Esophagus muscularis mucosa (tissue), 4 donors: ENCODE measurements at places on chromosomes 7 and 10. TPM values are rescaled to one million over a fixed set of nuclear protein-coding genes. Genes with fewer than 3 reads are reported as not detected.

CYP3A4 gene
- total RNA-seq, result not detected

RBM20 gene
- total RNA-seq, result 7.7 TPM

EVX1 gene
- total RNA-seq, result not detected

FERD3L gene
- not detected for total RNA-seq

TSPAN15 gene
- 57.7 TPM for total RNA-seq

TMEM229A gene
- total RNA-seq, result not detected

RAMP3 gene
- 30.7 TPM for total RNA-seq

- DNase-seq, result no peak
- H3K4me3 ChIP-seq, result no peak overlapping the region
- no peaks in the 10 kb centered on the region for H3K27me3 ChIP-seq
Observed at GRCh38 chr10:3871424-3871996, 86.5 kb upstream of the KLF6 start.

DNA sequence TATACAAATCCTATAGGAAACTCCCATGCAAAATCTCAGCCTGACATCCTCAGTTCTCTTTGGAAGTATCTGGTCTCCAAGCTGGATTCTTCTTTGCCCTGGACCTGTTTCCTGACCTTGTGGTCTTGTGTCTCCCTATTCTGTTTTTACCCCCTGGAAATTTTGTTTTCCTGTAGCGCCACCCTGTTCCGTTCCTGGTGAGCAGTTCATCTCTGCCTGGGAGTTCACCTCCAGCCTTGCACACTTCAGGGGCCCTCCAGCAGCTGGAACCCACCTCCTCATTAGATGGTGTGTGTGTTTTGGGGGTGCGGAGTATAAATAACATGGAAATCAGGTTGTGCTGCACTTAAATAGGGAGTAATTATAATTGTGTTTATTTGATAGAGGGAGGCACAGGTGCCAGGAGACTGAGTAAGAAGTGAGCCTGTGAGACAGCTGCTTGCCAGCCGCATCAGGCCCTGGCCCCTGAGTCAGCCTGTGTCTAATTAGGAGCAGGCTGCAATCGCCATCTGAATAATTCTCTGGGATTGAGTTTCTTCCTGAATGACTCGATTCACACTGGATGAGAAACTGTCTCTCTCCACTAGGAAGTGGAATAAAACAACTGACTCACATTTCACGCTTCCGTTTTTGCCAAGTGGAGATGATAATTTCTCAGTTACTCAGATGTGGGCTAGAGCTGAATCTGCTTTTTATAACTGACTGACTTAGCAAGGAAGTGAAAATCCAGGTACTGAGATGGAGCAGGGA lies 69.4 kb upstream of the HECTD2 start:
- no peak overlapping the region for H3K4me3 ChIP-seq
- H3K4me1 ChIP-seq, result no peaks in the 10 kb centered on the region
- no peaks in the 10 kb centered on the region for H3K36me3 ChIP-seq
- DNase-seq, result no peak
- H3K27ac ChIP-seq, result no peak overlapping the region

GRCh38 chr10:11813855-11814567 lies 9.1 kb upstream of the PROSER2 start:
- no peaks in the 10 kb centered on the region for H3K27me3 ChIP-seq
- no peak overlapping the region for H3K4me3 ChIP-seq
- no peaks in the 10 kb centered on the region for H3K4me1 ChIP-seq
- H3K27ac ChIP-seq, result no peak overlapping the region
- no peak for DNase-seq

GRCh38 chr10:94623572-94623971 lies 60.0 kb upstream of the CYP2C18 start:
- no peak for DNase-seq
- no peaks in the 10 kb centered on the region for H3K4me1 ChIP-seq
- H3K36me3 ChIP-seq, result no peaks in the 10 kb centered on the region

DNA sequence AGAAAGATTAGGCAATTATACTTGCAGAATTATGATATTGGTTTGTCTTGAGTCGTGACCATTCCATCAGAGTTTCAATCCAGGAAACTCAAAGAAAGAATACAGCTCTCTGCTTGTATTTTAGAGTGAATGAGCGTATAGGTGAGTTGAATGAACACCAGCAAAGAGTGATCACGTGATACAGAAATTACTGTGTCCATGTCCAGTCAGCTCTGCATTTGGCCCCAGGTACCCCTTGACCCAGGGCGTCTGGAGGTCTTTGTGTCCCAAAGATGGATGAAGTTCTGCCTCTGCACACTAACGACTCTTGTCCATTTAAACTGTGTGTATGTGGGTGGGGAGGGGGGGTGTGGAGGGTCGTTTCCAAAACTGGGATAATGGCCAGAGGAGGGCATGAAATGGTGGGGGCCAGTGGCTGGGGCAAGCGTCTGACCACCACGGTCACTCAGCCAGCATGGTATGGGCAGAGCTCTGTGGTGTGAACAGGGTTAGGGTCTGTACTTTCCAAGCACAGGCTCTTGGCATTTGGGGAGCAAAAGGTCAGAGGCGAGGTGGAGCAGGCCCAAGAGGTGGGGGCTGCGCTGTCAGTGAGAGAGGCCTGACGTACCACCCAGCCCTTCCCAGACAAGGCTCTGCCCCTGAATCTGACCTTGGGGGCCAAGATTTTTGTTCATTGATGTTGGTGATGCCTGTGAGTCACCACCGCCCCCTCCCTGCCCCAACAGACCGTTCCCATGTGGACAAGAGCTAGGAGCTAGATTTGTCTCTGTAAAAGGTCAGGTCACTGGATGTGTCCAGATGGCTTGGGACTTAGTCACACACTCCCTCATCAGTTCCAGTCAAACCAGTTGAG lies 1.4 kb downstream of the PTPRE start:
- H3K36me3 ChIP-seq, result no peaks in the 10 kb centered on the region
- peak overlapping the region; percentile 75 for H3K4me3 ChIP-seq
- peak overlapping the region; percentile 76 for H3K27ac ChIP-seq
- peak; percentile 79 for DNase-seq

- no peak overlapping the region for H3K4me3 ChIP-seq
- no peaks in the 10 kb centered on the region for H3K36me3 ChIP-seq
- no peaks in the 10 kb centered on the region for H3K27me3 ChIP-seq
- no peaks in the 10 kb centered on the region for H3K4me1 ChIP-seq
- no peak overlapping the region for H3K27ac ChIP-seq
- DNase-seq, result no peak
Observed at GRCh38 chr10:90126256-90126595, 424.8 kb downstream of the KIF20B start.

DNA sequence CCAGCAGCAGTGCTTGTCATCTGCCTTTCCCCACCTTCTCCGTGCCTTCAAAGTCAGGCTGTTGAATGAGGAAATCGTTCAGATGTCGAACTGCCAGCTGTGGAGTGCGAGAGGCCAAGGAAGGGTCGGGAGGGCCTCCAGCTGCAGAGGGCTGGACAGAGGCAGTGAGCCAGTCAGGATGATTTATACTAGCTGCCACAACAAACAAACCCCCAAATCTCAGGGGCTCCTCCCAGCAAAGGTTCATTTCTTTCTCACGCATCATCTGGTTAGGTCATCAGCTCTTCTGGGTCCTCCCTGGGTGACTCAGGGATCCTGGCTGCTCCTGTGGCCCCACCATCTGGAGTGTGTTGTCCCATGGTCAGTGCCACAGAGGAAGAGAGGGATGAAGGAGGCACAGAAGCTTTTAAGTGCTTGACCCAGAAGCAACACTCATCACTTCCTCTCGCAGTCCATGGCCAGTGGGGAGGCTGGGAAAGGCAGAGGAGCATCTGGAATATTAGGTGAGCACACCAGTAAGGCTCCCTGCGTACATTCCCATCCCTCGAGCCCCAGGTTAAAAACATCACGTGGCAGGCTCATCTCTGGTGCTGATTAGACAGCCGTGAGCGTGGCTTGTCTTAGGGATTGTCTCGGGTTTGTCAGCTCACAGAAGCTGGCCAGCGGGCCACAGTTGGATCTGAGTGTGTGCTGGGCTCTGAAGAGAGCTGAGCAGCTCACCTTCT lies 140.7 kb downstream of the RGS10 start:
- peaks cover 26% of the 10 kb centered on the region for H3K36me3 ChIP-seq
- H3K4me1 ChIP-seq, result peaks cover 41% of the 10 kb centered on the region
- H3K27me3 ChIP-seq, result no peaks in the 10 kb centered on the region
- peak; percentile 94 for DNase-seq

DNA sequence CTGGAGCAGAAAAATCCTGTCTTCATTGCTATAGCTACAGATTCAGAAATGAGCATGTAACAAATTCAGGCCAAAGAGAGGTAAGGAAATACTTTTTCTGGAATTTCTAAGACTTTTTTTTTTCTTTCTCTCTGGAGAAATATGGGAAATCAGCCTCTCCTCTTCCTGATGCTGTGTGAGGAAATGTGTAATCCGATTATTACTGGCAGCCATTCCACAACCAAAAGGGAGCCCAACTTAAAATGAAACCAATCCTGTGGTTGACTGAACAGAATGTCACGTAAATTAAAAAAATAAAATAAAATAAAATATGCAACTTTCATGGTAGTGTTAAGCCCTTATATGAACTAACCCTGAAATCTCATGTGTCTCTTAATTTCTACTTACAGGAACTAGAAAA lies 10.7 kb upstream of the POT1 start:
- H3K27ac ChIP-seq, result no peak overlapping the region
- DNase-seq, result no peak
- no peaks in the 10 kb centered on the region for H3K36me3 ChIP-seq
- H3K27me3 ChIP-seq, result no peaks in the 10 kb centered on the region

- DNase-seq, result no peak
- H3K4me3 ChIP-seq, result no peak overlapping the region
- H3K36me3 ChIP-seq, result no peaks in the 10 kb centered on the region
- H3K27ac ChIP-seq, result no peak overlapping the region
- H3K4me1 ChIP-seq, result no peaks in the 10 kb centered on the region
Observed at GRCh38 chr10:97046456-97047082, 139.2 kb downstream of the SLIT1 start.

- H3K4me3 ChIP-seq, result peak overlapping the region; percentile 24
- peaks cover 22% of the 10 kb centered on the region for H3K4me1 ChIP-seq
- H3K27ac ChIP-seq, result no peak overlapping the region
- no peaks in the 10 kb centered on the region for H3K27me3 ChIP-seq
- no peaks in the 10 kb centered on the region for H3K36me3 ChIP-seq
Observed at GRCh38 chr7:92293896-92294590, 48.3 kb downstream of the ANKIB1 start.

DNA sequence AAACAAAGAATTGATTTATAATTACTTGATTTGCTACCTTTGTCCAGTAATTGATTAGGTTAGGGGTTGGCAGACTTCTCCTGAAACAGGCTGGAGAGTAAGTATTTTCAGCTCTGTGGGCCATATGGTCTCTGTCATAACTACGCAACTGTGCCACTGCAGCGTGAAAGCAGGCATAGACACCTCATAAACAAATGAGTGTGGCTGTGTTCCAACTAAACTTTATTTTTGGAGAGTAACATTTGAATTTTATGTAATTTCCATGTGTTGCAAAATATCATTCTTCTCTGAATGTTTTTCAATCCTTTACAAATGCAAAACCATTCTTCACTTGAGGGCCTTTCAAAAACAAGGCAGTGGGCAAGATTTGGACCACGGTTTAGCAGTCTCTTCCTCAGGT lies 76.9 kb downstream of the GALNT17 start:
- H3K36me3 ChIP-seq, result no peaks in the 10 kb centered on the region
- no peak overlapping the region for H3K4me3 ChIP-seq
- H3K4me1 ChIP-seq, result peaks cover 20% of the 10 kb centered on the region
- DNase-seq, result no peak
- no peaks in the 10 kb centered on the region for H3K27me3 ChIP-seq

GRCh38 chr7:5564894-5565293 lies 141.3 kb upstream of the TNRC18 start:
- H3K4me3 ChIP-seq, result no peak overlapping the region
- H3K4me1 ChIP-seq, result peaks cover 37% of the 10 kb centered on the region
- H3K27me3 ChIP-seq, result no peaks in the 10 kb centered on the region
- no peak for DNase-seq
- H3K27ac ChIP-seq, result no peak overlapping the region

- peaks cover 16% of the 10 kb centered on the region for H3K4me1 ChIP-seq
- no peak overlapping the region for H3K27ac ChIP-seq
- no peaks in the 10 kb centered on the region for H3K36me3 ChIP-seq
- H3K27me3 ChIP-seq, result peaks cover 24% of the 10 kb centered on the region
- H3K4me3 ChIP-seq, result no peak overlapping the region
- DNase-seq, result no peak
Observed at GRCh38 chr10:132945125-132945893, 2.9 kb upstream of the CFAP46 start.
